HT-29 (cell line): ENCODE measurements at places on chromosomes 5 and 9. TPM values are rescaled to one million over a fixed set of nuclear protein-coding genes. Genes with fewer than 3 reads are reported as not detected.

DNA sequence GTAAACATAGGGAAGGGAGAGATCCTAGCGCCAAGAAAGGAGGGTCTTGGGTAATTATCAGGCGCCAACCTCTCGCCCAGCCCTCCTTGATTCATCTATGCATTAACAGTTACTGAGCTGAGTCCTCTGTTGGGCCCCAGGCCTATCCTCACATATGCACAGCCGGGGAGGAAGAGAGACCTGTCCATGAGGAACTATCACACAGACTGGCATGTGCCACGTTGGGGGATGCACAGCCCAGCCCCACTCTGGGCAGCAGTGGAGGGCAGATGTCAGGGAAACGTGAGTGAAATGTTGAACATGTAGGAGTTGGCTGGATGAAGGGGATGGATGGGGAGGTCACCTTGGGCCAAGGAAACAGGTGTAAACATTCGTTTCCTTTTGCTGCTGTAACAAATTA, 18.8 kb upstream of the ENHO start:
- DNase-seq: no peak

- DNase-seq: no peak
These were observed 348.7 kb downstream of the GLIS3 start for GRCh38 chr9:3951161-3951665.

DNA sequence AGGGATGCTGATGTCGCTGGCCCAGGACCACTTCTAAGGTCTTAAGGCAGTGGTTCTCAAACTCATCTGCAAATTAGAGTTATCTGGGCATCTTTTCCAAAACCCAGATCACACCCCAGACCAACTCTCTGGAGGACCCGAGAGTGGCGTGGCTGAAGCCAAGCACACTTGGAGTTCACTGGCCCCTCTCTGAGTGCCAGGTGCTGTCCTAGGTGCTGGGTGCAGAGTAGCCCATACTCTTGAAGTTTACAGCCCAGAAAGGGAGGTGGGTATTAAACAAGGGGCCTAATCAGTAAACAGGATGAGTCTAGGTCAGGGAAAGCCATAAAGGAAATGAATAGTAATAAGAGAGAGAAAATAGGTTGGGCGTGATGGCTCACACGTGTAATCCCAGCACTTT, 17.6 kb downstream of the CAMK2A start:
- no peak for DNase-seq

GRCh38 chr5:118165619-118166018, 822.7 kb downstream of the DTWD2 start:
- no peak for DNase-seq

DNA sequence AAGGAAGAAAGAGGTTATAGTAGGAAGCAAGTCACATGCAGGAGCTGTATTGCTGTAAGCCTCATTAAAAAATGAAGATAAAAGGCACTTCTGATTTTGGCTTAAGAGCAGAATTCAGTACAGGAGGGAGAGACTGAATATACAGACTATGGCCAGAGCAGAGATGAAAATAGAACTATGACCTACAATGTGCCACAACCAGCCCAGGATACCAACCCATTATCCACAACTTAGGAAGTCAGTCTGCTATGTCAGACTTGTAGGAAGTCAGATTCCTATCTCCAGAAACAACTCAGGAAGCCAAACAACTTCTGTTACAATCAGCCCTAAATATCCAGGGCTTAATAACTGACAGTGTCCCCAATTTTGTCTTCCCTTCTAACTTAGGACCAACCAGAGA, 156.2 kb upstream of the ANKH start:
- no peak for DNase-seq

DNA sequence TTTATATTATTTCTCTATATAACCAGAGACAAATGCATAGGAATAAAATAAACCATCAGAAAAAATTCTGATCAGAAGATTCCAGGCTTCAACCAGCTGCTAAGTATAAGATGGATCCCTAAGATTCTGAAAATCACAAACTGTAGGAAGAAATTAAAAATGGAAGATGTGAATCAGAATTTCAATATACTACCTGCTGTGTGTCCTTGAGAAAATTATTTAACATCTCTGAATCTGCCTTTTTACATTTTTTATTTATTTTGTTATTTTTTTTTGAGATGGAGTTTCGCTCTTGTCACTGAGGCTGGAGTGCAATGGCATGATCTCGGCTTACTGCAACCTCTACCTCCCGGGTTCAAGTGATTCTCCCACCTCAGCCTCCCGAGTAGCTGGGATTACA, 187.2 kb downstream of the GNAQ start:
- DNase-seq: no peak

GRCh38 chr5:137954131-137954879, 65.0 kb downstream of the PKD2L2 start:
- DNase-seq: no peak

Gene MARCHF11
- total RNA-seq: not detected in 2 replicates

Gene SPINK13
- total RNA-seq: not detected in 2 replicates

- DNase-seq: no peak
These were observed 201.5 kb downstream of the DAB2IP start for GRCh38 chr9:121852651-121853616.

Gene TMEM232
- 0.10 and 0.94 TPM in 2 replicates for total RNA-seq

Gene CBY3
- total RNA-seq: not detected in 2 replicates
